ENCODE measurements at places on chromosomes 12 and 14.
A peak's percentile ranks its signal among the peaks of the same experiment; 100 is the strongest.

GRCh38 chr12:111529424-111530368, 69.4 kb downstream of the ATXN2 start:
- peak; percentile 63 for DNase-seq

DNA sequence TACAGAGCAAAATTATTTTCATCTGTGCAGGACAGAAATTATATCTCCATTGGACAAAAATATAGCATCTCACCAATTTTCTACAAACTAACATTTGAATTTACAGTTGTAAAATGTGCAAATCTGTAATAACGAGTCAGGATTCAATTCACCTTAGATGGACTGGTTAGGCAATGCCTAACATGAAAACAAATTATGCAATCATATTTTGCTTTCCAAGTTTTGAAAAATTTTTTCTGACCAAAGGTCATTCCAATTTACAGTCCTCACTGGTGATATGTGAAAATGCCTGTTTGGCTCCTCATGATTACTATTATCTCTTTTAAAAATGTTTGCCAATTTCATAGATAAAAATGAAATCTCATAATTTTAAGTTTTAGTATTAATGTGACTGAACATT, 6.5 kb upstream of the CPM start:
- DNase-seq: no peak

DNA sequence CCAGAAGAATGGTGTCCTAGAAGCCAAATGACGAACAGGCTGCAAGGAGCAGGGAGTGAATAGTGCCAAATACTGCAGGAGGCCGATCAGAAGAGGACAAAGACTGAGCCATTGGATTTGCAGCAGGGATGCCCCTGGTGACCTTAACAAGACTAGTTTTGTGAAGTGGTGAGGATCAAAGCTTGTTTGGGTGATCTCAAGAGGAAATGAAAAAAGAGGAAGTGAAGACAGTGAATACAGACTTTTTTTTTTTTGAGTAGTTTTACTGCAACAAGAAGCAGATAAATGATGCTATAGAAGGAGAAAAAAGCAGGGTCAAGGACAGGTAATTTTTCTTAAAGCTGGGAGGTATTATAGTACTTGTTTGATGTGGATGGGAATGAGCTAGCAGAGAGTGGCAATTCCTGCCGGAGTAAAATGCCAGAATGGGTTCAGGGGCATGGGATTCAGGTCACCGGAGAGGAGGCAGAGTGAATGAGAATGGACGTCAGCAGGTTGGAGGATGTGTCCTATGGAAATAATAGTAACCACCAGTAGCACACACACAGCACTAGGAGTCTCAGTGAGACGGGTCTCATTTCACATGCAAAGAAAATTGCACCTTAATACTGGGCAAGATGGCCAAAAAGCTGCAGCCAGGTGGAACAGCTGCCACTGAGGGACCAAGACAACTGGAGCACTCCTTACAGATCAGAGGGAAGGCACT, 345.8 kb upstream of the CCDC196 start:
- DNase-seq: no peak

- DNase-seq: no peak
These were observed 20.5 kb upstream of the CLMN start for GRCh38 chr14:95340201-95340697.

- no peak for DNase-seq
These were observed 95.9 kb downstream of the WNK1 start for GRCh38 chr12:848173-848865.

DNA sequence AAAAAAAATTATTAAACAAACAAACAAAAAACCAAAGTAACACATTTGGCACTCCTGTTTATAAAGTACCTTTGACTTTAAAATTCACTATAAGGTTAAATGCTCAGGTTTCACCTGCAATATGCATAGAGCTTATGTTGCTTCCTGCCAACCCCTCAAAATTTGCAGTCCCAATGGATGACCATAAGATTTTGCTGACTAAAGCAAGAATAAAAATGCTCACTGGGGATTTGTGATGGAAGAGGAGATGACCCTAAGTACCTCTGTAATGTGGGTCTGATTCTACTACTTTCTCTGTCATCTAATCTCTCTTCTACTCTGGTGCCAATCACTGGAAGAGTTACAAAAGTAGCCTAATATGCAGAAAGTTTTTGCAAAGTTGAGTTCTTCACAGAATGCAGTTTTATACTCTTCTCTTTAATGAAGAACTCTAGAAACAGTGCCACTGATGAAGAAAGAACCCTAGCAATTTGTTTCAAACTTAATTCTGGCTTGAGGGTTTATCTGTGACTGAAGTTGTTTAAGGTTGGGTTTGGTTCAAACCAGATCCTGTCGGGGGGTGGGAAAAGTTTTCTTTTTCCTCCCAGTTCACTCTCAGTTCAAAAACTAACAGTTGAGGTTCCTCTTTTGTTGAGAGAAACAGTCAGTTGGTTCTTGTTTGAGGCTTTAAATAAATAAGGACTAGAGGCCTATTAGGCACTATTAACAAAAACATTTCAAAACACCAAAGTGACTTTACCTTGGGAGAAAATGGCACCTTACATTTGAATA, 10.9 kb downstream of the WASHC3 start:
- DNase-seq: no peak

- DNase-seq: peak; percentile 54
These were observed 116.6 kb downstream of the ETV6 start for GRCh38 chr12:11765817-11766794.

GRCh38 chr12:40569626-40570179, 122.5 kb upstream of the CNTN1 start:
- no peak for DNase-seq

DNA sequence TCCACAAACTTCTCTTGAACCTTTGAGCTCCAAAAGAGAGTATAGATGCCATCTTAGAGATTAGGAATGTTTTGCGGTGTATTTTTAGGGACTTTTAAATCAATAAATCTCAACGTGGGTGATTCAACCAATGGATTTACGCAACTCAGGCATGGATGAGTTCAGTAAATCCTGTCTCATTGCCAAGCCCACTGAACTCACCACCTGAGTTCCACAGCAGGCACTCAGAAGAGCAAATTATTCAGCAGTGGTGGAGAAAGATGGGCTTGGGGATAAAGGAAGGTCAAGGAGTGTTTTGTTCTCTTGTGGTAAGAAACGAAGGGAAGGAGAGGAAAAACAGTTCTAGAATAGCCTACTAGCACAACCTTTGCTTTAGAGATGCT, 68.7 kb upstream of the HMGA2 start:
- no peak for DNase-seq

DNA sequence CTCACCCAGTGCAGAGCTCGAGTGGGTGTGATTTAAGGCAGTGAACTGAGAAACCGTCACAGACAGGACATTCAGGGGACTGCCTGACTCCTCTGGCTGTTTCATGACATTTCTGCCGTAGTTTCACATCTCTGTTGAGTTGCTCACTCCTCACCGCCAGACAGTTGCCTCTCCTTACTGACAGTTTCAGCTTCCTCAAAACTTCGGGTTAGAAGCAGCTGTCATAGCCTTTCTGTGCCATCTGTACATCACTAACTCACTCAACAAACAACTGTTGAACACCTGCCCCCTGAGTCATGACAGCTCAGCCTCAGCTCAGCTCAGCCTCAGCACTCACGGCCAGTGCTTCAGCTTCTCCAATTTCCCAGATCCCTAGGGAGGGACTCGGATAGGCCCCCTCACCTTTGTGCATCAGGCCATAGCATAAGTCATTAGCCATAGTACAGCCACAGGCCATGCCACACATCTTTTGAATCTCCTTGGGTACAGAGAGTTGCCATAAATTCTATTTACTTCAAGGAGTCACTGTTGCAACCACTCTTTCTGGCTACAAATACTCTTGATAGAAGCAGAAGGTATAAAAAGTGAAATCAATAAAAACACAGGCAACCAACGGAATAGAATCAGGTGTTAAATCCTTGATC, 6.2 kb upstream of the SLC15A4 start:
- DNase-seq: peak; percentile 71

DNA sequence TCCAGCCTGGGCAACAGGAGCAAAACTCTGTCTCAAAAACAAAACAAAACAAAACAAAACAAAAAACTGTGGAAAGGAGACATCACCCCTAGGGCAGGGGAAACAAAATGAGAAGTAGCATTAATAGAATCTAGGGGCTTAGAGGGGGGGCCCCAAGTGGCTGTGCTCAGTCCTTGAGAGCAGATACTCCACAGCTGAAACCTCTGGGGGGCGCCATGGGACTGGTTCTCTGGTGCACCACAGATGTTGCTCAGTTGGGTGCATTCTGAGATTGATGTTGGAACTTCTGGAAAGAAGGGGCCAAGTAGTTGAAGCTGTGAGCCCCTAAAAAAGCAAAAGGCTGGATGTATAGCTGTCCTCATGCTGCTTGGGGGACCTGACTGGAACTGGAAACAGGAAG, 11.8 kb upstream of the SYNE2 start:
- peak; percentile 50 for DNase-seq

GRCh38 chr14:31955936-31956579, 121.0 kb upstream of the ARHGAP5 start:
- no peak for DNase-seq

DNA sequence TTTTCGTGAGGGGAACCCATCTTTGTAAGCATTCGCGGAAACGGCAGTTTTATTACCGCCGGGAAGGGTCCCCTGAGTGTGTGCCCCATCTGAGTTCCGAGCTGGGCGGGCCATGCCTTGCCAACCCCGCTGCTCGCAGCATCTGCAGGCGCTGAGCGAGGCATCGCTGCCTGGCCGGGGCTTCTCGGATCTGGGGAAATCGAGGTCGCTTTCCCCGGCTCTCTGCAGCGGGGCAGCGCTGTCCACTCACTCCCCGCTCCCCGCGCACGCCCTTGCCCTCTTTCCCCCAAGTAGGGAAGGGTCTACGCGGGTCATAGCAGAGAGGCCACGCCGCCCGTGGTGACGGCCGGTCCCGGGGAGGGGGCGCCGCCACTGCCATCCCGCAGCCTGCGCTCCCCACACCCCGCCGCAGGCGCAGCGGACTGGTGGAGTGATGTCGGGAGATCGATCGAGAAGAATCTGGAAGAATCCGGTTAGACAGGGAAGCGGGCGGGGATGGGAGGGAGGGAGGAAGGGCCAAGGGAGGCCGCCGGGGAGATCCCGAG, 507 bp upstream of the FKBP4 start:
- DNase-seq: no peak

DNA sequence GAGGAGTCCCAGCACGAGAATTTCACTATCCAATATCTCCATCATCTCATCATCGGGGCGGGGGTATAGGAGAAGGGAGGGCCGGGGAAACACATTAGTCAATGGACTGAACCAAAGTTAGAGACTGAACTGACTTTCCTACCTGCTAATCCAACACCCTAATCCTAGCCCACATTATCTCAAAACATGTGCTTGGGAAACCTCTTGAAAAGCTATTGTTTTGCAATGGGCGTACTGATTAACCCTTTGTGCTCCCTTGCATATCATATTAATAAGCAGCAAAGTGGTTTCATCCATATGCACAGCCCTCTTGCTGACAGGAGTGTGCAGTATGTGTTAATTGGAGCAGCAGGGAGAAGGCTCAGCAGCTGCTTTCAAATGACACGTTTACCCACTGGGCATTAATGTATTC, 125.7 kb upstream of the GRIP1 start:
- DNase-seq: no peak

GRCh38 chr14:94386085-94387031, 2.0 kb downstream of the SERPINA1 start:
- no peak for DNase-seq

DNA sequence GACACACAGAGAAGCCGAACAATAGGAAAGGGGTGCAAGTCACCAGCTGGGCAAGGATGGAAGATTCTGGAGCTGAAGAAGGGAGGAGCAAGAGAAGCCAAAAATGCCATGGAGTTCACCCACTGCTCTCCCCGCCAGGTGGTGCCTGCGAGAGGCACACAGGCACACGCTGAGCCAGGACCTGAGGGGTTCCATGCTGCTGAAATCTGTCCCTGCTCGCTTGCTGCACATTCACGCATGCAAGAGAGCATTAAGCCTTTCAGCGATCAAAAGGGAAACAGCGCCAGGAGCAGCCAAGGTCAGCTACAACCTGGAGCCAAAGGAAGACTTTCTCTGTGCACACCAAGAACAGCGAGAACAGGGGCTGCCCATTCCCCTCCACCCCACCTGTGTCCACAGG, 104.1 kb downstream of the ANO2 start:
- DNase-seq: no peak

GRCh38 chr14:89061696-89062095, 237.2 kb downstream of the TTC8 start:
- DNase-seq: no peak

GRCh38 chr12:38921025-38921677, 15.8 kb upstream of the CPNE8 start:
- no peak for DNase-seq

DNA sequence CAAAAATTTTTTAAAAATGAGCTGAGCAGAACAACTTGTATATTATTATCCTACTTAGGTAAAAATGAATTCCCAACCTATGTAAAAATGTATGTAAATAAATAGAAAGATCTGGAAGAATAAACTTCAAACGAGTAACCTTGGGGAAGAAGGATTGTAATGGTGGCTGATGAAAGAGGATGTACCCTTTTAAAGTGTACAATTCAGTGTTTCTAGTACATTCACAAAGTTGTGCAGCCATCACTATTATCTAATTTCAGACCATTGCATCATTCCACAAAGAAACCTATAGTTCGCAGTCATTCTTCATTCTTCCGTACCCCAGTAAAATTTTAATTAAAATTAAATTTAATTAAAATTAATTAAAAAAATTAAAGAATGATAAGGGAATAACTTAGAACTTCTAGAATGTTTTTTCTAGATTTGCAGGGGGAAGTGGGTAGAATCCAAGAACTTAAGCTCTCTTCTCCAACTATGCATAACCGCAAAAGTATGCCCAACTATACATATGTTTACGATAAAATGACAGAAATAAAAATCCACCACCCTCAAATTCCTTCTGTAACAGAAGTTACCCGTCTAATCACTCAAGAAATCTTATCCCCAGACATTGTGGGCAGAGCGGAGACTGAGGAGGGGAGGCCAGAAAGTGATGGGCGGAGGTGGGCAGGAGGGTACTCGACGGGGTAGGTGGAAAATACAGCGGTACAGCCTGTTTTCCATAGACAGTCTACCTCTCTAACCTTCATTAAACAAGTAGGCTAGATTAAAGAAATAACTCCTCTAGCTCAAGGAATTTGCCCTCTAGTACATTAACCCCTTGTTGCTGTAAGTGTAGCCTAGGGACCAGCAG, 921 bp downstream of the DEPDC4 start:
- DNase-seq: no peak

DNA sequence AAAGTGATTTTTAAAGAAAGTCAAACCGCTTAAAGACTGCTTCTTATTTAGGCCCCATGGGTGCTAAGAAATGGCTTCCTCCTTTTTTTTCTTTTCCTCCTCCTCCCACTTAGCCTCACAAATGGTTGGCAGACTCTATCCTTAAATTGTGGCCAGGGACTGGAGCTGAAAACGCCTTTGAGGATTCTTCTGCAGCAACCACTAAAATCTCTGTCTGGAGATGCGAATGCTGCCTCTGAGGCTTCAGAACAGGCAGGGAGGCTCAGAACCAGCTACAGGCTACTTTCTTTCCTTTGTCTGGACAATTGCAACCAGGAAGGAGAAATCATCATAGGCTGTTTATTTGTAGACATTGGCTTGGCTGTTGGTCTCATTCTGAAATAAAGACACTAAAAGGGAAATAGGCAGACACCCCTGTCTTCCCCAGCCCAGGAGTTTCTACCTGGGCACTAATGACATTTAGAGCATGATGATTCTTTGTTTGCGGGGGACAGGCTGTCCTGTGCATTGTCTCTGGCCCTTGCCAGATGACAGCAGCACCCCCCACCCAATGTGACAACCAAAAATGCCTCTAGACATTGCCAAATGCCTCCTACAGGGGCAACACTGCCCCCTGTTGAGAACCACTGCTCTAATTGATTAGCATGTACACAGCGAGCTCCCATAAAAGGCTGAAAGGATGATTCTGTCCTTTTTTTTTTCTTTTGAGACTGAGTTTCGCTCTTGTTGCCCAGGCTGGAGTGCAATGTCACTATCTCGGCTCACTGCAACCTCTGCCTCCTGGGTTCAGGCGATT, 50.3 kb downstream of the MAP1LC3B2 start:
- peak; percentile 21 for DNase-seq
